ENCODE measurements at places on chromosomes 5 and 9.

- no peak for DNase-seq
Measured at GRCh38 chr9:15272377-15272928, 34.6 kb downstream of the TTC39B start.

DNA sequence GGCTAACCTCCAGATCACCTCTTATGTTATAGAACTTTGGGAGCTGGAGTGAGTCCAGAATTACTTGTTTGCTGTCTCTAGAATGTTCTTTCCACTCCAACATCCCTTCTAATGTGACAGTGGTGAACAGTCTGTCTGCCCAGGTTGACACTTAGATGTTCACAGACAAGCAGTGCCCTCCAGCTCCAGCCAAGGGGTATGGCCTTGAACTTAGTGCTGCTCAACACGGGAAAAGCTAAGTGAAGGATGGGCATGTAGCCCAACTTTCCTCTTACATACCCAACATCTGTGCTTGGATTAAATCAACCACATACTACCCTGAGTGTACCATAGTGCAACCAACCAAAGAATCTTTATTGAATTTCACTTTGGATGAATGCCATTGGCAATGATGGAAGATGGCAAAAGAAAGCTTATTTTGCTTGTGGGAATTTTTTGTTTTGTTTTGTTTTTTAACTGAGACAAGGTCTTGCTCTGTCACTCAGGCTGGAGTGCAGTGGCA is 201.2 kb downstream of the NXNL2 start:
- DNase-seq: no peak

DNA sequence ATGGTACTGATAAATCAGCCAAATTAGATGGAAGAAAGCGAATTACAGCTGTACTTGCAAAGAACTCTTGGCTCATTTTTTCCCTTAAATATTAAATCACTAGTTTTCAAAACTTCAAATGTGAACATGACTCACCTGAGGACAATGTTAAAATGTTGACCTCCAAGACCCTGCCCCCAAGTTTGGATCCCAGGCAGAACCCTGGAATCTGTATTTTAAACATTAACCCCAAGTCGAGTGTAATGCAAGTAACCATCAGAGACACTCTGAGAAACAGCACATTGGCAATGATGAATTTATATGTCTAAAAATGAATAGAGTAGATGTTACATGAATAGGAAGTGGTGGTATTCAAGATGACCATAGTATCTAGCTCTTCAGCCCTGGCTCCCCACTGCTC is 2.3 kb upstream of the CD274 start:
- DNase-seq: no peak

DNA sequence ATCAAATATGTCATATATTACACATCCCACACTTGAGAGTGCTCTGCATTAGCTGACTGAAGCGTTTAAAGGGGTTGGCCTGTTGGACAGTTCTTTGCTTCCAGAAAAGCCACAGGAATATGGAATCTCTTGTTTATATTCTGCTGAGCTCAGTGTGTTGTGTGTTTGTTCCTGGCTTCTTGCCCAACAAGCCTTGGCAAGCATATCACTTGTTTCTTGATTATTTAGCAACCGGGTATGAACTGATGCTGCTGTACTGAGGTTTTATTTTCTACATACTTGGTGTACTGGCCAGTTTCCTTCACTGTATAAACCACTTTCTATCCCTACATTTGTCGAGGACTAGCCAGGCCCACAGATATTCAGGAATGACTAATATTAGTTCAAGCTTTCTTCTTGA is 378.9 kb downstream of the KCTD16 start:
- peak; percentile 24 for DNase-seq

- DNase-seq: no peak
Measured at GRCh38 chr9:98099346-98099745, 19.7 kb downstream of the TRIM14 start.

All from fibroblast of skin of abdomen (primary cell).